ENCODE measurements at places on chromosomes 7 and 10. TPM values are rescaled to one million over a fixed set of nuclear protein-coding genes. Genes with fewer than 3 reads are reported as not detected.

Gene AEBP1
- 78.4 TPM for total RNA-seq

Gene PDE1C
- total RNA-seq, result 5.9 TPM

Gene SPDYE11
- not detected for total RNA-seq

Gene HGF
- not detected for total RNA-seq

Gene ENTPD1
- not detected for total RNA-seq

Gene COL28A1
- total RNA-seq, result 0.40 TPM

Gene SMKR1
- not detected for total RNA-seq

Gene CYP2C19
- total RNA-seq, result not detected

Gene RBP4
- 2.7 TPM for total RNA-seq

Gene TLL2
- total RNA-seq, result 3.3 TPM

Gene TYSND1
- 14.3 TPM for total RNA-seq

Gene CLCN1
- not detected for total RNA-seq

Gene AQP1
- 0.72 TPM for total RNA-seq

Gene LRIT1
- total RNA-seq, result not detected

Gene PODXL
- 11.4 TPM for total RNA-seq

Gene WNT2
- total RNA-seq, result not detected

Gene CRPPA
- total RNA-seq, result 1.8 TPM

Gene FAM131B
- 1.5 TPM for total RNA-seq

Gene NKX6-2
- 0.14 TPM for total RNA-seq

Gene FAM25G
- total RNA-seq, result not detected

Gene TMEM213
- total RNA-seq, result not detected

Gene BTBD16
- total RNA-seq, result 0.51 TPM

Gene IRF5
- total RNA-seq, result 8.5 TPM

Gene KLLN
- 0.06 TPM for total RNA-seq

Gene NEUROD6
- total RNA-seq, result not detected

Gene RASA4
- total RNA-seq, result 3.0 TPM

Gene NME8
- total RNA-seq, result not detected

Data from epithelial cell of proximal tubule (primary cell).